ENCODE measurements at places on chromosomes 1 and 21.
A peak's percentile ranks its signal among the peaks of the same experiment; 100 is the strongest.

DNA sequence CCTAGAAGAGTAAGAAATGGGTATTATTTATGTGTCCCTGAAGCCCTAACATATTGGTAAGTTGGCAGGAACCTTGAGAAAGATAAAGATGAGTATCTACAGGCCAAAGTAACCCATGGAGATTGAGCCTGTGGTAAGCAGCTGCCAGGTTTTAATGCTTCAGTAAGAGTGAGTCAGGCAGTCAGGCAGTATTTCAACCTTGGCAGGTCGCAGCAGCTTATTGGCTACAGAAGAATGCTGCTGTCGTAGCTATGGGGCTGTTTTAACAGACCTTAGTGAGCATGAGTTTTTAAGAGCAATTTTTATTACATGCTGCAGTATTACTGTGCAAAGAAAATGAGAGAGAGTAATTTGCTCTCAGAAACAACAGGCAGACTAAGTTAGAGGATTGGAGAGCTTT lies 10.3 kb upstream of the SLC30A10 start:
- no peak for DNase-seq

- no peak for DNase-seq
These were observed 24.5 kb upstream of the SLC26A9 start for GRCh38 chr1:205967554-205968335.

DNA sequence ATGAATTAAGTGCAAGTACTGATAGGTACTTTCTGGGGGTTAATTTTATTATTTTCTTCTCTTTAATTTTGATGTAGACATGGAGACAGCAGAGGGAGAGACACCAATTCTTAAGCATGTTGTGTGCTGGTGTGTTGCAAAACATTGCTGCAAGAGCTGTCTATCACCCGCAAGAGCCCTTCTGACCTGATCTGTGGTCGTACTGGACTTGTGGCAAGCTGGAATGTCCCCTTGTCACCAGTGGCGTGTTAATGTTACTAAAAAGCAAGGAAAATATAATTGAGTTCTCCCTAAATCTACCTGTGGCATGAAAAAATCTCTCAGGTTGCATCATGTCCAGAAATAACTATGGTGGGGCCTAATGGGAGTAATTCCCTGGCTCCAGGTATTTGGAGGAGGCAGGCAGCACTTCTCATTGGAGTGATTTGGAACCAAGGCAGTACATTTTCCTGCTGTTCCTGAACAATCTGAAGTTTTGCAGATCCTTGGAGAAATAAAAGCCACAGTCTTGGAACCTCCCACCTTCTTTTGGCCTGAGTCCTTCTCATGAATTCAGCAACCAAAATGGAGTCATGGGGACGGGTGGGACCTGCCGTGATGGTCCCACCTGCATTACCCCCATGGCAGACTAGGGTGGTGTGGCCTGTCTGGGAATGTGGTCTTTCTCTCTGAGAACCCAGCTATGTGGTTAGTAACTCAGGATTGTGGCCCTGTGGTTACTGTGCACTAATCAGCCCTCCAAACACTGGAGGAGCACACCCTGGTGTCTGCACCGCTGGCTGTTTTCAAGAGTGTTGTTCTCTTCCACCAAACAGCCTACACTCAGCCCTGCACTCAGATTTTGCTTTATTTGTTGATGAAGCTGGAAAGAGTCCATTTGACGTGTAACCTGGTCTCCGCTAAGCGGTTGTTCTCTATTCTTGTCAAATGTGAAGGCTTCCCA lies 57.4 kb downstream of the GALNT2 start:
- DNase-seq: no peak

GRCh38 chr1:233665575-233666270 lies 51.8 kb downstream of the KCNK1 start:
- DNase-seq: no peak

DNA sequence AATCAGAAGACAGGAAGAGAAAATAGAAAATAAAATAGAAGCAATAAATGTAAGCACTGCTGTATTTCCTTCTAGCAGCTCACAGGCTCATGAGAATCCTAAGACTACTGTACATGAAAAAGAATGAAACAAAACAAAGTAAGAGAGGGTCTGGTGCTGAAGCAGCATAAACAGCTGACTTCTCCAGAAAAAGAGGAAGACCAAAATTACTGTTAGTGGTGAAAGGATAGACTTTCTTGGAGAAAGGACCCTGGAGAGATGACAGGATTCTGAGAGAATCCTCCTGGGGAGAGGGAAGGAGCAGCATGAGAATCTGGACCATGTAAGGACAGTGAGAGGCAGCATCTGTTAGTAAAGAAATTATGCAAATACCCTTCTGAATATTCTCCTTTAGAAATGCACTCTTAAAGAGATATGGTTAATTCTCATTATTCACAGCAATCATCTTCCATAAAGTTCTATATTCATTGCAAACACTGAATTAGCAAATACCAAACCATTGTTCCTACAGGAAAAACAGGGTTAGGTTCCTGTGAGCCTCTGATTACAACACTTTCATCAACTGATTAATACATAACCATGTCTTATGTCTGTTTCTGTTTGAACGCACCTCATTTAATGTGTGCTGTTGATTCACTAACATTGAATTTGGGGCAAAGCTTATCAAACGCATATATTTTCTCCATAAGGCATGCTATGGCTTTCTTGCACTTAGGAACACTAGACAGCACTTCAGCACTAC lies 17.0 kb downstream of the SLC25A24 start:
- DNase-seq: no peak

DNA sequence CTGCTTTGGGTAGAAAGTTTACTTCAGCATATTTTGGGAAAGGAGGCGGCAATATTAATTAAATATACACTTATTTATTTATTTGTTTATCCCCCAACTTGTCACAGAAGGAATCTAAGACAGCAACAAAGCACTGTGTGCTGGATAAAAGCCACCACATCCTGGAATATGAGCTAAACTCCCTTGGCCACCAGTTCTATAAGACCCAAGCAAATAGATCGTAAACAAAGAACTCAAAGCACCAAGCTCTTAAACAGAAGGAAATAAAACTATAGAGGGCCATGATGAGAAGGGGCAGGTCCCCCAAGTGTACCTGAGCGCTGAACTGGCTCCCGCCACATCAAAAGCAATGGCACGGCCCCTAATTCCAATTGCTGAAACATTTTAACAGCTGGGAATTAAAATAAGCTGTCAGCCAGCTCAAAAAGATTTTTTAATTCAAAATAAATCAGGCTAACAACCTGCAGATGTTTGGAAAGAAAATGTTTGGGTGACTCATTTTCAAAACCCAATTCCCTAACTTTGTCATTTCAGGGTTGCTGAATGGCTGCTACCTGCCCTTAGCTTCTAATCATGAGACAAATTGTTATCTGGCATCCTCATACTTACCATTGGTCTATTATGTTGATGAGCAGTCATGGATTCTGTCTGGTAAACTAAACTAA lies 127.1 kb downstream of the SLC30A10 start:
- no peak for DNase-seq

DNA sequence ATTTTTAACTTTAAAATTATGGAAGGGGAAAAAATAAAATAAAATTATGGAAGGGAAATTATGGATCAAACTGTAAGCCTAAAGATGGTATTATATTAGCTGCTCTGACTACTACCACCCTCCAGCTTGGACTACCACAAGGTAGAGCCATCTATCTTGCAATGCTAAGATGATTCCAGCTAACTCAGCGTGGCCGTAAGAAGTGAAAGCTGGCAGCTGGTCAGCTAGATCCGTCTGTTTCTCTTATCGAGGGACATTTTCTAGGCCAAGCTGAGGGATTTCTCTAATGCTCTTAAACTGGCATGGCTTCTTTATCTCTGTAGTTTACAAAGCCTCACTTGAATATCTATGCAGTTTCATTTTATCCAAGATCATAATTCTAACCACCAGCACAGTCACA lies 31.5 kb downstream of the LYST start:
- DNase-seq: no peak

GRCh38 chr1:40047769-40048168 lies 7.2 kb downstream of the CAP1 start:
- no peak for DNase-seq

- no peak for DNase-seq
These were observed 40.8 kb upstream of the HEATR1 start for GRCh38 chr1:236645016-236645680.

DNA sequence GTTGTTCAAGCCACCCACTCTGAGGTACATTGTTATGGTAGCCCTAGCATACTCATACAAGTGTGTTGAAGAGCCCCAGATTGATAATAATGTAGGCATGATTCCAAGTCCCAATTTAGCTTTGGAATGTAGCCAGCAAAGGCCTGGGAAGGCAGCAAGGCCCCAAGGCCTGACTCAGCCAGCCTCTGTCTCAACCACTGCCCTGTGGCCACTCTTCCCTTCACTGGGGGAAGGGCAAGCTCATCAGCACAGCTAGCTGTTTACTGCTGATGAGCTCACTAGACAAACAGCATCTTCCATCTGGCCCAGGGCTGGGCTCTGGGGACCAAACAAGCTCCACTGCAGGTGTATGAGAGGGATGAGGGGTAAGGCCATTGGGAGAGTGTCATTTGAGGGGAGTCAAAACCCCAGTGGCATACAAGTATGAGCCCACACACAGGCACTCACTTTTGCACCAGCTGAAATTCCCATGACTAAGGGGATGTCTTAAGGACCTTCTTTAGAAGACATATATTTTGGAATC lies 2.2 kb upstream of the IRF6 start:
- no peak for DNase-seq

- DNase-seq: no peak
These were observed 13.2 kb upstream of the POU3F1 start for GRCh38 chr1:38059635-38060250.

DNA sequence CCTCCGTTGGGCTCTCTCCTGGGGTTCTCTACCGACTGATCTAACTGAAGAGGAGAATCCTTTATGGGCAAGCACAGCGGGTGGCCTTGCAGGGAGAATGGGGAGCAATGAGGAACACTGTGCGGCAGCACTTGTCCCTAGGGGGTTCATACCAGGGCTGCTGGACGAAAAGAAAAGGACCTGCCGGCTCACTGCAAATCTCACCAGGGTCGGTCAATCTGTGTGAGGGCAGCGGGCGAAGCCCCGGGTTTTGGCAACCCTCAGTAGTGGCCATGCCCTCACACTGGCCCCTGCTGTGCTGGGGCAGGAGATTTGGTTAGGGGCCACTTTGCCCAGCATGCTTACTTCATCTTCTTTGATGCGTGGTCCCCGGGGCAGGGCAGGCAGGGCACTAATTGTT lies 5.9 kb downstream of the LHX9 start:
- no peak for DNase-seq

DNA sequence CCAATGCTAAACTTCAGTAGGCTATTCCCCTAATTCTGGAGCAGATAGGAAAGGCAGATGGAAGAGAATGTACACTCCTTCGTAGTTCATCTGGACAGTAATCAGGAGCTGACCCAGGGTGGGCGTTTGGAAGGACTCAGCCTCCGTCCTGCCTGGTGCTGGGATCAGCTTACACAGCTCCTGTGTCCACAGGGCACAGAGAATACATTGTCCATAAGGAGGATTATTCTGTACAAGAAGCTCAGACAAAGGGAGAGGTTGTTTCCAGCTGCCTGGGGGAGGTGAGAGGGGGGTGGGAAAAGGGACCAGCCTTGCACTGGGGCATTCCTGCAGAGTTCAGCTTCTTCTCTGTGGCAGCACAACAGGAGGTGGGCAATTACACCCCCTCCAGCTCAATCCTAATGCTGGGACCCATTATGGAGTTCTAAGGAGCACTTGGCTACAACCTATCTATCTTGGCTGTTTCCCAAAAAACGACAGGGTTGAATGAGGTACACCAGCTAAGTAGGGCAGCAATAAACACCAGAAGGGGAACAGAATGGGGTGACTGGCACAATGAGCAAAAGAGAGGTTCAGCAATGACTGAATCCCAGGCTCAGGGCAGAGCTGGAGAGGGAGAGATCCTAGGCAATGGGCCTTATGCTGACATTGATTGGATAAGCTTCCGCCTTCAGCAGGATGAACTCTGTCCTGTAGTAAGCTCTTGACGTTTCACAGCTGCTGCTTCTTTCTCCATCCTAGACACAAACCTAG lies 7.4 kb downstream of the MED8 start:
- peak; percentile 66 for DNase-seq

DNA sequence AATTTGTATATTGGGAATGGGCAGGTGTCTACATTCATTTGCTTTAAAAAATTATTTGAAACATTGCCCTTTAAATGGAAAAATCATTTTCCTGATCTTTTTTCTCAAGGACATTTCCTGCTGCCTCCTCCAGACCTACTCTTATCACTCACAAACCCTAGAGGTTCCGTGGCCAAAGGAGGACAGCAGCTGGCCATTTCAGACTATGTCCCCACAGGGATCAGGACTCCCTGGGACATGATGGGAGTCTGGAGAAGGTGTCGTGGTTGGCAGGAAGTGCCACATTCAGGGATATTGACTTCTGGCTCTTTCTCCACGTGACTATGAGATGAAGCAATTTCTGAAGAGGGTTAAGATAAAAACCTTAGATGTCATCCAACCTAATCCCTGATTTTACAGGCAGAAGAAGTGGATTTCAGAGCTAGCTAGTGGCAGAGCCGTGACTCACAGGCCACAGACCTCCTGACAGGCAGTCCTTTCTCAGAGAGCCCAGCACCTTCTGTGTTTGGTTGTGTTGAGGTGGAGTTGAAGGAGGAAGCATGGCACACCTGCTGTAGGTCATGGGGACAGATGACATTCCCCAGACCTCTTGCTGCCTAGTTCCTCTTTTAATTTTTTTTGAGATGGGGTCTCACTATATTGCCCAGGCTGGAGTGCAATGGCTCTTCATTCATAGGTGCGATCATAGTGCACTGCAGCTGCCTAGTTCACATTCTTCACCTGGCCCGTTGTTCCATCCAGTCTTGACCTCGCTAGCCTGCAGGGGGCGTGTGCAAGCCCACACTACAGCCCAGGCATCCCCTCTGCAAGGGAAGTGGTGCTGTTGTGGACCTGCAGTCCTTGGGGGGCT lies 25.5 kb upstream of the IL10 start:
- no peak for DNase-seq

DNA sequence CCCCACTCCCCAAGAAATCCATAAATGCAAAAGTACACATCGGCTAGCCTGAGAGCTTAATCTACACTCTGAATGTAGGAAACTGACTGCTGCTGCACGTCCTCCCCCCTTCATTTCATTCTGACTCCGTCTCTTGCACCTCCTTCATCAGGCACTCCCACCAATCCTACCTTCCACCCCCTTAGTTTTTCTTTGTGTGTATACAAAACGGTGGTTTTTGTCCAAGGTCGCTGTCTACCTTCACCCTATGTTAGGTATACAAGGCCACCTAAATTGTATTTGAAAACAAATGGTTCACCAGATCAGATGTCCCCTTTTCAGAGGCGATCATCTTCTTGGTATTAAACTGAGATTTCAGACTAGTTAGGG lies 1.9 kb downstream of the WDR26 start:
- DNase-seq: no peak

DNA sequence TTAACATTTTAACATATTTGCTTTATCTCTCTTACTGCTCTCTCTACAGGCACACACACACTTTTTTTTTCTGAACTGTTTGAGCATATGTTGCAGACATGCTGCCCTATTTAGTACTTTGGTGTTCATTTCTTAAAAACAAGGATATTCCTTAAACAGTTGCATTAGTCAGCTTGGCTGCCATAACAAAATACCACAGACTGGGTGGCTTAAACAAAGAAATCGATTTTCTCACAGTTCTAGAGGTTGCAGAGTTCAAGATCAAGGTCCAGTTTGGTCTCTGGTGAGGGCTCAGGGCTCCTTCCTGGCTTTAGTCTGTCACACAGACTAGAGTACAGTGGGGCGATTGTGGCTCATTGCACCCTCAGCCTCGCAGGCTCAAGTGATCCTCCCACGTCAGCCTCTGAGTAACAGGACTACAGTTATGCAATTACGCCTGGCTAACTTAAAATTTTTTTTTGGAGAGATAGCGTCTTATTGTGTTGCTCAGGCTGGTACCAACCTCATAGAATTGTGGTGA lies 46.7 kb downstream of the RPRD2 start:
- DNase-seq: no peak

Measured in dorsolateral prefrontal cortex (tissue), 122 donors.